Tibial nerve (tissue), 4 donors: ENCODE measurements at places on chromosomes 4 and X. TPM values are rescaled to one million over a fixed set of nuclear protein-coding genes. Genes with fewer than 3 reads are reported as not detected.

GRCh38 chrX:57451426-57452020, 140.3 kb upstream of the ZXDB start:
- no peak overlapping the region for H3K27ac ChIP-seq
- no peaks in the 10 kb centered on the region for H3K36me3 ChIP-seq
- no peak overlapping the region for H3K4me3 ChIP-seq
- H3K27me3 ChIP-seq, result no peaks in the 10 kb centered on the region
- no peaks in the 10 kb centered on the region for H3K4me1 ChIP-seq

SMIM31 gene
- total RNA-seq, result not detected

DNA sequence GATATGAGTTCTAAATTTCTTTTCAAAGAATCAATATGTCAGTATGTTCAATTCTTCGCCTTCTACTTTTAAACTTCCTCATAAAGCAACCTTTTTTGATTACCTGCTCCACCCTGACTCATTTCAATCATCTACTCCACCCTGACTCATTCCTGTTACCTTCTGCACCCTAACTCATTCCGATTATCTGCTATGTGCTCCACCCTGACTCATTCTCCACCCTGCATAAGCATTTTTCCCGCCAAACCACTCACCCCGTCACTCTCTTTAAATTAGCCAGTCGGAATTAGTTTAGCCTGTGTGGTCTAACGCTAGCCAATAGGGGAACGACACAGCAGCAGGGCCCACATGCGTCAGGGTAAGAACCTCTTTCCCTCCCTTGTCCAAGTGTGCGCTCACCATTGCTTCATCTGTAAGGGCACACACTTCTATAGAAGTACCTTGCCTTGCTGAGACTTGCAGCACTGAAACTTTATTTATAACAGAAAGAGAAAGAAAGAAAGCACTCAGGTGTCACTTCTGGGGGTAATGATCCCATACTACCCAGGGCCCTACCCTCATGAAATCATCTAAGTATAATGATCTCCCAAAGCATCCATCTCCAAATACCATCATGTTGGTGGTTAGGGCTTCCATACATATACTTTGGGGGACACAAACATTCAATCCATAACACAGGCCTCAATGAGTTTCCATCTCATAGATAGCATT, 875.2 kb downstream of the RAPGEF2 start:
- no peaks in the 10 kb centered on the region for H3K27me3 ChIP-seq
- DNase-seq, result no peak
- no peak overlapping the region for H3K4me3 ChIP-seq

DNA sequence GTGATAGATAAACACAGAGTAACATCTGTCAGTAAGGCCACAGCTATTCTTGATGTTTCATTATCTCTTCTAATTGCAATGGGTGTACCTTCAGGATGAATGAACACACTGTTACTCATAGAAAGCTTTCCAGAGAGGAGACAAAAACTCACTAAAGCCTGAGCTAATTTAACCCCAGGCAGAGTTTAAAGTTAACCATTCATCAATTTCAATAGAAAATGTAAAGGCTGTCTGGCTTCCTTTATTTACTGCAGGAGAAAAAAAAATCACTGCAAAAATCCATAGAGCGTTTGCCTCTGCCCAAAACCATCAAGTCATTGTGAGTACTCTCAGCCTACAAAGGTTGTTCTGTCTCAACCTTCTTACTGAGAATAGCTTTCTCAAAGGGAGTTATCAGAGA, 376.9 kb downstream of the PPP4R3C start:
- no peak overlapping the region for H3K4me3 ChIP-seq
- no peak overlapping the region for H3K27ac ChIP-seq
- H3K36me3 ChIP-seq, result no peaks in the 10 kb centered on the region
- H3K4me1 ChIP-seq, result no peaks in the 10 kb centered on the region
- DNase-seq, result no peak
- H3K27me3 ChIP-seq, result no peaks in the 10 kb centered on the region

DNA sequence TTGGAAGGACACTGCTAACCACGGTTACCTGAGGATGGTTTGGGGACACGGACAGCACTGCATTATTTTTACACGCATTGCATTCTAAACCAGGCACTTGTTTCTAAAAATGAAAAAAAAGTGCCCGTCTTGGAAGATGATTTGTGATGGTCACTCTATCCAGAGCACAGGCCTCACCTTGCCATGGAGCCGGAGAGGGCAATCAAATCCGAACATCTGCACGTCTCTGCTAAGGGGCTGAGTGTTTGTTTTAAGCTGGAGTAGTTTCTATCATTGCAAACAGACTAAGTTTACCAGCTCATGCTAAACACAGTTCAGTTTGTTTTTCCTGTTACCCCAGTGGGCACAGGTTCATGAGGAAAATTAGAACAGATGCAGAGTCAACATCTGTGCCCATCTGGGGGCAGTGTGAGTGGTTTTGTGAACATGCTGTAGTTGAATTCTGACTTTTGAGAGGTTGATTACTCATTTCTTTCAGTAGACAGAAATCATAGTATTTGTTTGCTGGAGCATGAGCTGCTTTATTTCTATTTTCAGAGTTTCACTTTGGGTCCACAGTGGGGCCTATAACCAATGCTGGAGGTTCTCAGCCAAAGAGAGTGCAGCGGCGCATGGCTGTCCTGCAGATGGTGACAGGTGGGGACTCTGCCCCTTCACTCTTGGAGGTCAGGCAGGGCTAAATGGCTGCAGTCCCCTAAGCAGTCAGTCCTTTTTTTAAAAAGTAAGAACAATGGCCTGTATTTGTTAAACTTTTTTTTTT, 65.4 kb upstream of the ENPP6 start:
- H3K27me3 ChIP-seq, result no peaks in the 10 kb centered on the region
- DNase-seq, result peak; percentile 1
- no peak overlapping the region for H3K4me3 ChIP-seq

DNA sequence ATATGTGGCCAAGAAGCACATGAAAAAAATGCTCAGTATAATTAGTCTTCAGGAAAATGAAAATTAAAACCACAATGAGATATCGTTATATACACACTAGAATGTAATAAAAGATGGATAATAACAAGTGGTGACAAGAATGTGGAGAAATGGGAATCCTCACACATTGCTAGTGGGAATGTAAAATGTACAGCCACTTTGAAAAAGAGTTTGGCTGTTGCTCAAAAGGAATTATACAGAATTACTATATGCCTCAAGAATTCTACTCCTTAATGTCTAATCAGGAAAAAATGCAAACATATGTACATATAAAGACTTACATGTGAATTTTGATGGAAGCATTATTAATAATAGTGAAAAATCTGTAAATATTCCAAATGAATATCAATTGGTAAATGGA, 102.2 kb downstream of the SPCS3 start:
- no peaks in the 10 kb centered on the region for H3K36me3 ChIP-seq
- no peak overlapping the region for H3K4me3 ChIP-seq
- no peaks in the 10 kb centered on the region for H3K27me3 ChIP-seq
- DNase-seq, result no peak
- no peak overlapping the region for H3K27ac ChIP-seq

GRCh38 chr4:182023469-182023868, 219.7 kb upstream of the TENM3 start:
- no peaks in the 10 kb centered on the region for H3K36me3 ChIP-seq
- no peaks in the 10 kb centered on the region for H3K27me3 ChIP-seq
- no peaks in the 10 kb centered on the region for H3K4me1 ChIP-seq
- no peak for DNase-seq
- H3K27ac ChIP-seq, result no peak overlapping the region
- H3K4me3 ChIP-seq, result no peak overlapping the region

- H3K36me3 ChIP-seq, result no peaks in the 10 kb centered on the region
- H3K27ac ChIP-seq, result no peak overlapping the region
- peaks cover 59% of the 10 kb centered on the region for H3K4me1 ChIP-seq
- no peak overlapping the region for H3K4me3 ChIP-seq
These were observed 71.4 kb downstream of the GATB start for GRCh38 chr4:151689211-151689991.

- no peaks in the 10 kb centered on the region for H3K36me3 ChIP-seq
- no peak for DNase-seq
- H3K27me3 ChIP-seq, result peaks cover 4% of the 10 kb centered on the region
- H3K4me3 ChIP-seq, result peak overlapping the region; percentile 79
- peaks cover 4% of the 10 kb centered on the region for H3K4me1 ChIP-seq
These were observed 2.4 kb downstream of the RAP2C start for GRCh38 chrX:132216806-132217202.

DNA sequence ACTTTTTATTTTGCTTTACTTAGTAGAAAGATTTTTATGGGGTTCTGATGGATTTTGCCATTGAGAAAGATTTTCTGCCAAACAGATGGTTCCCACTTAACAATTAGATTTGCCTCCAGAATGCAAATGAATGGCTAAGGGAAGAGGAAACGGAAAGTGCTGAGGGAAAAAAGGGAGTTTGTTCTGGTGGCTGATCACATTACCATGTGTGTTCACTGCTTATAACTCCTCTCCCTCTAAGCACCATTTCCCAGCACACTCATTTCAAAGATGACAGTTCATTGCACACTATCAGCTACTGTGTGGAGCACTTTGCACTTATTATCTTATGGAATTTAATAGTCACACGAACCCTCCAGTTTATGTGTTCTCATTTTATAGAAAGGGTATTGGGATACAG, 68.0 kb upstream of the GRID2 start:
- H3K36me3 ChIP-seq, result no peaks in the 10 kb centered on the region
- no peak for DNase-seq
- H3K4me1 ChIP-seq, result no peaks in the 10 kb centered on the region
- no peak overlapping the region for H3K27ac ChIP-seq

- DNase-seq, result no peak
- H3K36me3 ChIP-seq, result no peaks in the 10 kb centered on the region
- no peaks in the 10 kb centered on the region for H3K27me3 ChIP-seq
- H3K4me1 ChIP-seq, result no peaks in the 10 kb centered on the region
These were observed 5.0 kb downstream of the LNX1 start for GRCh38 chr4:53586121-53586816.

GRCh38 chr4:24044610-24045589, 155.1 kb upstream of the PPARGC1A start:
- H3K27me3 ChIP-seq, result no peaks in the 10 kb centered on the region
- H3K4me3 ChIP-seq, result no peak overlapping the region
- H3K27ac ChIP-seq, result no peak overlapping the region
- H3K4me1 ChIP-seq, result no peaks in the 10 kb centered on the region

GRCh38 chr4:105433421-105433820, 40.4 kb downstream of the PPA2 start:
- H3K27me3 ChIP-seq, result no peaks in the 10 kb centered on the region
- peaks cover 80% of the 10 kb centered on the region for H3K36me3 ChIP-seq
- H3K4me1 ChIP-seq, result no peaks in the 10 kb centered on the region

- no peaks in the 10 kb centered on the region for H3K4me1 ChIP-seq
- no peaks in the 10 kb centered on the region for H3K27me3 ChIP-seq
- no peak for DNase-seq
- H3K4me3 ChIP-seq, result no peak overlapping the region
- no peaks in the 10 kb centered on the region for H3K36me3 ChIP-seq
- no peak overlapping the region for H3K27ac ChIP-seq
These were observed 50.5 kb downstream of the KCNIP4 start for GRCh38 chr4:21898101-21898500.

DNA sequence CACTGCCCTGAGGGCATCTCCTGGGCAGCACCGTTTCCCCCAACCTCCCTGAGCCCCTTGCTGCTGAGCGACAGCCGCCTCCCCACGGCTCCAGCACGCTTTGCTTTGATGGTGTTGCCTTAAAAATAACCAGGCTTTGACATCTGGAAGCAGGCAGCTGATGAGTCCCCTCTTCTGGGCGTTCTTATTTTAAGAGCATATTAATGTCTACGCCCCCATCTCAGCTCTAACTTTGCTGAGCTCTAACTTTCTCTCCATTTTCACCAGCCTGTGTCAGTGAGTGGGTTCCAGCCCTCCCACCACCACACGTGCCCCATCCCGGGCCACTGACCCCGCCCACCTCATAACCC, 70.2 kb downstream of the ADRA2C start:
- no peaks in the 10 kb centered on the region for H3K36me3 ChIP-seq
- no peak overlapping the region for H3K4me3 ChIP-seq
- no peak overlapping the region for H3K27ac ChIP-seq
- H3K4me1 ChIP-seq, result no peaks in the 10 kb centered on the region
- H3K27me3 ChIP-seq, result no peaks in the 10 kb centered on the region

GRCh38 chrX:15344106-15344505, 8.8 kb upstream of the PIGA start:
- DNase-seq, result no peak
- H3K4me1 ChIP-seq, result no peaks in the 10 kb centered on the region
- H3K4me3 ChIP-seq, result no peak overlapping the region
- H3K27ac ChIP-seq, result no peak overlapping the region
- no peaks in the 10 kb centered on the region for H3K36me3 ChIP-seq

DNA sequence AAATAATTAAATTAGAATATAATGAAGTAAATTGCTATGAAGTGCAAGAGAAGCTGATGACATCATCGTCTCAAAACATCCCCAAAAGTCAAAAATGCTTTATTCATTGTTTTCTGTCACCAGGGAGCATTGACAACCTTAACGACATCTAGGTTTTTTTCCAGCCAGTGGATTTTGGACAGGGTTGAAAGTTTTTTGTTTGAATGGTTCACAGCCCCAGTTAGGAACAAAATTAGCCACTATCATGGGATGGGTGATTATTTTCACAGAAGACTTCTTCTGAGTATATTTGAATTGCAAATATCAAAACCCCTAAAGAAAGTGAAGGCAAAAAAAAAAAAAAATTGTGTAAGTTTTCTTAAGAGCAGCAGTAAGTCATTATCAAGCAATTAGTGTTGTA, 826.1 kb downstream of the STPG2 start:
- no peak for DNase-seq
- no peaks in the 10 kb centered on the region for H3K36me3 ChIP-seq
- H3K27me3 ChIP-seq, result no peaks in the 10 kb centered on the region

DNA sequence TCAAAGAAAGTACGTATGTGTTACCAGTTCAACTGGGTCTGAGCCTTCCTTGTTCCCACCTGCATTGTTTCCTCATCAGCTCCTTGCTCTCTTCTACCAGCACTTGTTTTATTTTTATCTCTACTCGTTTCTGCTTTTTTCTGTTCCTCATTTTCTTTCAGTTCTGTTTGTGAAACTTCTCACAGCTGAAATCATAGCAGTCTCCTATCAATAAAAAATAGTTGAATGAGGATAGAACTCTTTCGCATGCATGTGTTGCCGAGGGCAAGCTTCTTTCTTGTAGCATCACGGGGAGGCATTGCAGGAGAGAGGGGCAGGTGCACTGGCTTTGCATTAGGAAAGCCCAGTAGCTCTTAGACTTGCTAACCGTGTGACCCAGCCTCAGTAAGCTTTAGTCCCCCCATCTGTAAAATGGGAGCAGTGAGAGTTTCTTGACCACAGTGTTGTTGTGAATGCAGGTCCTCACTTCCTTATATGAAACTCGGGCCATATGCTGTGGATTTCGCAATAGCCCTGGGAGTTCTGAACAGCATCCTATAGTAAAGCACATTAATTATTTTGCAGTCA, 24.7 kb downstream of the OFD1 start:
- no peak for DNase-seq
- no peaks in the 10 kb centered on the region for H3K27me3 ChIP-seq
- H3K4me1 ChIP-seq, result peaks cover 6% of the 10 kb centered on the region
- H3K4me3 ChIP-seq, result no peak overlapping the region
- no peaks in the 10 kb centered on the region for H3K36me3 ChIP-seq
- no peak overlapping the region for H3K27ac ChIP-seq

CNKSR2 gene
- total RNA-seq, result 29.1 TPM

- H3K4me3 ChIP-seq, result no peak overlapping the region
- peaks cover 55% of the 10 kb centered on the region for H3K27me3 ChIP-seq
- no peaks in the 10 kb centered on the region for H3K36me3 ChIP-seq
- DNase-seq, result no peak
These were observed 82.5 kb downstream of the HPRT1 start for GRCh38 chrX:134542485-134542884.

- peaks cover 4% of the 10 kb centered on the region for H3K36me3 ChIP-seq
- no peak overlapping the region for H3K4me3 ChIP-seq
- H3K27me3 ChIP-seq, result no peaks in the 10 kb centered on the region
- no peak overlapping the region for H3K27ac ChIP-seq
- DNase-seq, result no peak
These were observed 58.1 kb upstream of the UCP1 start for GRCh38 chr4:140626661-140627376.
